ENCODE measurements at places on chromosomes 2 and 18. TPM values are rescaled to one million over a fixed set of nuclear protein-coding genes. Genes with fewer than 3 reads are reported as not detected.
A peak's percentile ranks its signal among the peaks of the same experiment; 100 is the strongest.

GRCh38 chr2:160694221-160694620 lies 200.6 kb upstream of the RBMS1 start:
- DNase-seq: no peak
- H3K4me1 ChIP-seq: no peaks in the 10 kb centered on the region
- no peak overlapping the region for H3K27ac ChIP-seq

EFHD1 gene
- not detected for total RNA-seq

DNA sequence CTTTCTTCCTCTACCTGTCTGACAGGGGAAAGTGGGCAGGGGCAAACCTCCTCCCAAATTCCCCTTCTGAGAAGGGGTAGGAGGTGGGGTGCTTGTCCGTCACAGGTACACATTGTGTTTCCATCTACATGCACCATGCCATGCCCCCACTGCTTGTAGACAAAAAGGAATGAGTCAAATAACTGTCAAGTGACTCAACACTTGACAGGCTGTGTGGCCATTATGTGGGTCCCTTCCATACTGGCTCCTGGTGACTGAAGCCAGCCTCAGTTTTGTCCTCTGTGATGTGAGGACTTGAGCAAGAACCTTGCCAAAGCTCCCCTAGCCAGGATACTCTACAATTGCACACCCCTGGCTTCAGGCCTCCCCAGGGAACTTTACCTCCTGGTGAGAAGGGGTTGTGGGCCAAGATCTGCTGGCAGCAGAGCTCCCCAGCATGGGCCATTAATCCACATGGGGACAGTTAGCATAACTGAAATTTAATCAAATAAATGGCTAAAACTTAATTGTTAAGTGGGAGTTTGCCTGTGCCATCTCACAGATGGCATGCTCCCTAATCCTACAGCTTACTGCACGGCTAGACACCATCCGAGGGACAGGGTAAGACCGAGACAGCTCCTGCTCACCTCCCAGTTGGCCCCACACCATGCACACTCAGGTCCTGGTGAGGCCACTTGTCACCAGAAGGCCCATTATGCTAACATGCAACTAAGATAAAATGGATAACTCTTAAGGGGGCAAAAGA lies 140.2 kb downstream of the BCL11A start:
- H3K4me1 ChIP-seq: no peaks in the 10 kb centered on the region
- no peaks in the 10 kb centered on the region for H3K27me3 ChIP-seq
- H3K36me3 ChIP-seq: no peaks in the 10 kb centered on the region
- DNase-seq: no peak

- peak overlapping the region; percentile 20 for H3K4me3 ChIP-seq
- no peaks in the 10 kb centered on the region for H3K36me3 ChIP-seq
- H3K4me1 ChIP-seq: peaks cover 14% of the 10 kb centered on the region
- no peak overlapping the region for H3K27ac ChIP-seq
These were observed 133.4 kb downstream of the RTP5 start for GRCh38 chr2:242002944-242003343.

DNA sequence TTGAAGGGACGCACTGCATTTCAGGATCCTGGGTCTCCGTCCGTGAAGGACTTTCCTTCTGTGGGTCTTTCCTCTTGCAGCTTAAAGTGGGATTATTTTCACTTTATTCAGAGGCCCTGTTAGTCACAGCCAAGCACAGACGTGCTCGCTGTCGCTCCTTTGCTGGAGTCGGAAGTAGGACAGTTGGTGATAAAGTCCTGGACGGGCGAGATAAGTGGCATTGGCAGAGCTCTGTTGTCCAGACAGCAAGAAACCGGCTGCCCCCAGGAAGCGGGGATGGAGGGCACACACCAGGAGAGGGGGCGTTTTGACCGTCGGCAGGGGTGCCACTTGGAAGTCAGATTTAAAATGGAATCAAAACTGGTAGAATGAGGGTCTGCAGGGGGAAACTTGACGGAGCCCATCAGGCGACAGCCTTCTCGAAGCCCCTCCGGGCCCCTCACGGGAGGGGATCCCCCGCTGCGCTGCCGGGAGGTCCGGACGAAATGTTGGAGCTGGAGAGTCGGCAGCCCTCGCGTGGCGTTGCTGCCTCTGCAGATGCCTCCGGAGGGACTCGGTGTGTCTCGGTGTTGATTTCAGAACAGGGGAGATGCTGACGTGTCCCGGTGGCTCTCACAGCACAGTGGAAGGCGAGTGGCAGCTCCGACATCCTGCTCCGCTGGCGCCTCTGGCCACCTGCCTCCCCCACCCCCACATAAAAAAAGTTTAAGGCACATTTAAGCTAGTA lies 124.2 kb downstream of the NFATC1 start:
- peak overlapping the region; percentile 24 for H3K4me3 ChIP-seq
- H3K27ac ChIP-seq: no peak overlapping the region
- DNase-seq: peak; percentile 25
- no peaks in the 10 kb centered on the region for H3K27me3 ChIP-seq
- H3K4me1 ChIP-seq: peaks cover 92% of the 10 kb centered on the region
- H3K36me3 ChIP-seq: no peaks in the 10 kb centered on the region

- no peaks in the 10 kb centered on the region for H3K4me1 ChIP-seq
- H3K36me3 ChIP-seq: peaks cover 30% of the 10 kb centered on the region
- DNase-seq: no peak
- no peaks in the 10 kb centered on the region for H3K27me3 ChIP-seq
These were observed 19.3 kb upstream of the CD302 start for GRCh38 chr2:159817283-159817682.

CHRND gene
- total RNA-seq: not detected

Measured in CD4-positive, alpha-beta T cell (primary cell).